Renal cortical epithelial cell (primary cell): ENCODE measurements at places on chromosomes 3 and 15.

GRCh38 chr15:29270976-29271375 lies 1.4 kb upstream of the NSMCE3 start:
- DNase-seq, result no peak

DNA sequence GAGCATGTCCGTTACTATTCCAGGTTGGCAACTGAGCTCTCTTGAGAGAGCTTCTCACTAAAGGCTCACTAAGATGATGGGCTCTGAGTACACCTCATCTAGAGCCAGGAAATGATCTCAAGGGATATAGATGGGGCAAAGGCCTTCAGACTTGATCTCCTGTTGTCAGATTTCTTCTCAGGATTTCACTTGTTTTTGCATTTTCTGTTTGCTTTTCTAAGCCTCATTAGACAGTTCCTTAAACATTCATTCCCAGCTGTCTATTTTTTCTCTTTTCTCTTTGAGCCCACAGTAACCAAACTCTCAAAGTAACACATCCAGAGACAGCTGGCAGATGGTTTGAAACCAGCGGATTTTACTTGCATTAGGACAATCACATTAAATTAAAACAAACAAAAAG lies 28.4 kb upstream of the ARL8B start:
- no peak for DNase-seq

DNA sequence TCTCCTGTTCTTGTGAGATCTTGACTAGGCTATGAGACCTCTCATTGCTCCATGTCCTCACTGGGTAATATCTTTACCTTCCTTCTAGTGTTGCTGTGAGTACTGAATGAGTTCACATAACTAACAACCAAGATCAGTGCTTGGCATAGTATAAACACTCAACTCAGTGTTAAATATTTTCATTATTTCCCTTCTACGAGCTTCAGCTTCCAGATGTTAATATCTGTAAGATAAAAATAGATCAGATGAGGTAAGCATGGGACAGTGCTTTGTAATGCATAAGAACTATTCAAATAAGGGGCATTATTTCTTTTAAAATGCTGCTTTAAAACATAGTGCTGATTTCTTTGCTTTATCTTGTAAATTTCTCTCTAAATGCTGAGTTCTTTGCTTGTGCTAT lies 130.8 kb downstream of the DIPK2A start:
- no peak for DNase-seq

DNA sequence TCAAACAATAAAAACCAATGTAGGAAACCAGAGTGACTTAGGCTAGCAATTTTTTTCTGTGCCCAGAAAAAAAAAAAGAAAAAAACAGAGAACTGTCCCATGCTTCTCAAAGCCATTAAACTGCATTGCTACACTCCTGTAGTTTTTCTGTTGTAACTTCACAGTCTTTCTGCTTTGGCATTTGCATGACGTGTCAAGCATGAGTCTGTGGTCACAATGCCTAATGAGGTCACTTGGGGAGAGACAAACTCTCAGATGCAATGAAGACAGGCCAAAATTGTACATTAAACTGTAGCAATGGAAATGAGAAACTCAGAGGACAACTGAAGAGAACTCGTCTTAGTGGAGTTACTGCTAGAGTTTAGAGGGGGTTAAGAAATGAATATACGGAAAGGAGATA lies 30.8 kb downstream of the CCDC80 start:
- DNase-seq, result peak; percentile 73

DNA sequence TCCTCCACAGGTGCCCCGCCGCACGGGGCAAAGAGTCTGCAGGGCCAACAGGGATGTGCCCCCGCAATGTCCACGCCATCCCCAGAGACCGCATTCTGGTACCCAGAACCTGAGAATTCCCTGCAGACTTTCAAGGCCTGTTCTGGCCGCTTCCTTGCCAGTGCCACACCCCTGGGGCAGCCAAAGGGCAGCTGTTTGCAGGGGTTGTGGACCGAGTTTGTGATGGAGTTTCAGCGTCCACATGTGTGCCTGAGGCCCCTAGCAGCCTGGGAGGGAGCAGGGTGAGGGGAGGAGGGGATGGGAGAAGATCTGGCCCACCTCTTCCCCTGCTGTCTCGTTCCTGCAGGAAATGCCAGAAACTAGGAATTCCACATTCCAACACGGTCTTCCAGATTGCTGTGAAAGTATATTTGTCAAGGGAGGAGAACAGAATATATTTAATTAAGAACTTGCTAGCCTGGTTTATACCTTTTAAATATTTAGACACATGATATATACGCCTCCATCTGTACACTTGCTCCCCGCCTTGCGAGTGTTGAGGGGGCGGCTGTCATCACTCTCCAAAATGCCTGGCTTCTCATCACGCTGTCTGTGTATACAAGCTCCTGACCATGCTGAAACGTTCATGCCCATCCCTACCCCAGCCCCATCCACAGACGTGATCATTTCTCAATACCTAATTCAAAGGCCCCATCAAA lies 31.1 kb upstream of the RASA2 start:
- DNase-seq, result no peak

GRCh38 chr15:67025719-67026609 lies 39.4 kb upstream of the SMAD3 start:
- DNase-seq, result peak; percentile 77

- DNase-seq, result no peak
These were observed 167.8 kb upstream of the IQSEC1 start for GRCh38 chr3:13240928-13241618.

GRCh38 chr15:51062736-51063135 lies 32.0 kb downstream of the TNFAIP8L3 start:
- DNase-seq, result no peak

DNA sequence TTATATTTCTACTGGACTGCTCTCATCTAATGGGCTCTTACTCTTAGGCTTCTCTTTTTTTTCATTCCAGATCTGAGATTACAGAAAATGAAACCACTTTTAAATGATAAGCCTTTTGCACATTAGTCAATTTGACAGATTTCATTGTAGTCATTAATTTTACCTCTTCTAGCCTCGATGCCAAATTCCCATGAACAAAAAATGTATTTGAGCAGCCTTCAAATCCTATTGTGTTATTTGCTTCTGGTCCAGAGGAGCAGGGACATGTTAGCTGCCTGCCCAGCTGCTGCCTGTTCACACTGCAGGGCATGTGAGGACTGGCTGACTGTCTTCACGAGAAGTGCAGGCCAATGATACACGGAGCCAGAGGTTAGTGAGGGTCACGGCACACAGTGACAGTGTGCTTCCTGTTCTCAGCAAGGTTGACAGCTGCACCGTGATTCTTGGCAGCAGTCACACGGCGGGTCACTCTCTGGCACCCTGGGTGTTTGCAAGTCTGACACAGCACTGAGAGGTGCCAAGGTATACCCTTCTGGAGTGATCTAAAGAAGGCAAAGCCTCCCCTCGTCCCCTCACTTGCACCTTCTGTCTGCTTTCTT lies 40.8 kb downstream of the KAT2B start:
- peak; percentile 15 for DNase-seq

DNA sequence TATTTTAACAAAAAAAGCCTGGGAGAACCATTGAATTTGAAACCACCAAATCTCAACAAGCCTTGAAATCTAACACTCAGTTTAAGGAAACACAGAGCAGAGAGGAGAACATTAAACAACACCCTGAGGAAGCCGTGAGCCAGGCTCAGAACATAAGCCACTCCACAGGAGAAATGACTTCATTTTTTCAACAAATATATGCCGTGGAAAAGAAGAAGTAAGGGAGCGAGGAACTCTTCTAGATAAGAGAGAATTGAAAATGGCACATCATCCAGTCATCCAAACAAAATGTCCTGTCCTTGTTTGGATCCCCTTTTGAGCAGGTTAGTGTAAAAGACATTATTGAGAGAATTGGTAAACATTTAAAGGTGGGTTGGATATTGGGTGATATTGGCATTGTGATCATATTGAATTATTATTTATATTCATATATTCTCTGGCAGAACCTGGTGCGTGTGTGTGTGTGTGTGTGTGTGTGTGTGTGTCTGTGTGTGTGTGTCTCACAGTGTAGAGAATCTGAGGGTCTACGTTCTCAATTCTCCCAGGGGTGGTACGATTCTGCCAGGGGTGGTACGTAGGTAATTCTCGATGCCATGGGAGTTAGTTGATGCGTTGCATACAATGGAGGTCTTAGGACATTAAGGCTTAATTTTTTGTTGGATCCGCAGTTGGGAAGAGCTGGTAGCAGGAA lies 94.4 kb downstream of the ST6GAL1 start:
- no peak for DNase-seq

GRCh38 chr3:144521131-144521530 lies 549.5 kb downstream of the DIPK2A start:
- no peak for DNase-seq

- no peak for DNase-seq
These were observed 35.1 kb upstream of the NANOGP8 start for GRCh38 chr15:35120173-35120572.

- no peak for DNase-seq
These were observed 7.2 kb downstream of the SPG11 start for GRCh38 chr15:44656298-44656697.

DNA sequence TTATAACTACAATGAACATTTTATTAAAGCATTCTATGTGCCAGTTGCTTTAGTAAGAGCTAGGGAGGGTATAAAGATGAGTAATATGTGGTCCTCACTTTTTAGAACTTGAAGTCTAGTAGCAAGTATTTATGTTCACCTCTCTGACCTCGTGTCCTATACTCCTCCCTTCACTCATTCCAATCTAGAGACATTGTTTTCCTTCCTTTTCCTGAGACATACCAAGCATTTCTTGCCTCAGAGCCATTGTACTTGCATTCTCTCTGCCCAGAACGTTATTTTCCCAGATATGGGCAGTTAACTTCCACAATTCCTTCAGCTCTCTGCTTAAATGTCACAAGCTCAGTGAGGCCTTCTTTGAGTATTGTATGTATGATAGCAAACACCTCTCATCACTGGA lies 408.6 kb downstream of the PDCD6IP start:
- peak; percentile 90 for DNase-seq

DNA sequence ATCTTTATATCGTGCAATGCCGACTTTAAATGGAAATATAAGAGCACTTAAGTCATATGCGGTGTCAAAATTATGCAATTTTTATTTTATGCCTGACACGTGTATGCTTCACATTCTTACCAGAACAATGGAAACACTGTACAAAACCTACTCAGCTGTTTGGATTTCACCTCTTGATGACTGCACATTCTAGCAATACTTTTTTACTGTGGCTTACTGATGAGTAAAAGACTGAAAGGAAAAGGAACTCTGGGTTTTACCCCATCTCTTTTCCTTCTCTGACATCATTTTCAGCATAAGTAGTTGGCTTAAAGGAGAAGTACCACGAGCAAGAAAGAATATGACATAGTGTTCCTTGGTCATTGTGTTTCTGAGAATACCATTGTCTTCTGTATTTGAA lies 142.8 kb downstream of the POLR2M start:
- no peak for DNase-seq

DNA sequence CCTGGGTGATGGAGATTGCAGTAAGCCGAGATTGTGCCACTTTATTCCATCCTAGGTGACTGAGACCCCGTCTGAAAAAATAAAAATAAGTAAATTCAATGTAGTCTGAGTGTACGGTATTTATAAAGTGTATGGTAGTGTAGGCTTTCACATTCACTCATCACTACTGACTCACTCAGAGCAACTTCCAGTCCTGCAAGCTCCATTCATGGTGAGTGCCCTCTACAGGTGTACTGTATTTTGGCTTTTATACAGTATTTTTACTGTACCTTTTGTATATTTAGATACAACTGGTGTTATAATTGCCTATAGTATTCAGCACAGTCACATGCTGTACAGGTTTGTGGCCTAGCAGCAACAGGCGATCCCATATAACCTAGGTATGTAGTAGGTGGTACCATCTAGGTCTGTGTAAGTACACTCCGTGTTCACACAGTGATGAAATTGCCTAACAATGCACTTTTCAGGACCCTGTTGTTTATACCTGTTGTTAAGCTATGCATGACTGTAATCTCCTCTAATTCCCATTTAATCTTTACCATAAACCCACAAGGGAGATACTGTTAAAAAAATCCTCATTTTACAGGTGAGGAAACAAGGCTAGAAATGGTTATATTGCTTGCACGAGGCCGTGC lies 19.3 kb downstream of the CACNA1D start:
- peak; percentile 45 for DNase-seq

DNA sequence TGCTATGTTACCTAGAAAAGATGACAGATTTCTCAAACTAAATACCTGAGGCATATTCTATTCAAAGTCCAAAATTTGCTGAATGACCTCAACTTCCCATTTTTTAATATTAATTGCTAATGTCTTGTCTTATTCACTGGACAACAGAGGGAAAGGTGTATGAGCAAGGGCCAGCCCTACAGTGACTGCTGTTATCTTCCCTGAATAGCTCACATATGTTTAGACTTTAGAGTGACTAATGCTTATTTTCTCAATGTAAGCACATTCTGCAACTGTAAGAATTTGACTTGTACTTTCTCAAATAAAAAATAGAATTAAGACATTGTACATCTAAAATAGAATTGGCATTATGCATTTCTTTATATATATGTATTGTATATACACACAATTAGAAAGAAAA lies 26.5 kb upstream of the AADACL2 start:
- DNase-seq, result no peak

DNA sequence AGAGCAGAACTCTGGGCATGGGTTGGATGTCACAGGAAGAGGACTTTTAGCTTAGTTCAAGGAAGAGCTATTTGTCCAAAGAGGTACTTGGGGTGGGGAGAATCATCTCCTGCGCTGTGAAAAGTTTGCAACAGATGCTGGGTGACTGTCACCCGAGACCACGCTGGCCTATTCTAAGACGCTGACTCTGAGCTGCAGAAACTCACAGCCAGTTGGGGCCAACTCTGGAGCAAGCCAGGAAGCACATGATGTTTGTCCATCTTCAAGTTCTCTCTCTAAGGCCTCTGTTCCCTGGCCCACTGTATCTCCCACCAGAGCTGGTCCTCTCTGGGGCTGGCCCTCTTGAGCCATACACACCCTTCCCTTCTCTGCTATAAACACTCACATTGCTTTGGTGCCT lies 17.9 kb upstream of the CDCP1 start:
- no peak for DNase-seq

DNA sequence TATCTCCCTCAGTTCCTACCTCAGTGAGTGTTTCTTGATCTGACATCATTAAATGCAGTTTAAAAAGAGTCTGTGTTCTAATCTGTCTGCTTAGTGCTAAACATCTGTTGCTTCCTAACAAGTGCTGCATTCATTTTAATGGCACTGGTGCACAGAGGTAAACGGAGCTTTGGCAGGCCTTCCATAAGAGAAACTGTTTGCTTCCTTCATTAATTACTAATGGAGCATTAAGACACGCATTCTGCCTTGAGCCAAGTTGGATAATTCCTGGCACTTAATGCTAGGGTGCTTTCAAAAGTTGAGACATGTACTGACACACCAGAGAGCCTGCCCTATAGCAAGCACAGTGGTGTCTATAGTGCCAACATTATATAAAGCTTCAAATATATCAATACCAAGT lies 34.7 kb downstream of the SCG5 start:
- DNase-seq, result peak; percentile 41

GRCh38 chr3:28028554-28028953 lies 212.9 kb upstream of the CMC1 start:
- no peak for DNase-seq

DNA sequence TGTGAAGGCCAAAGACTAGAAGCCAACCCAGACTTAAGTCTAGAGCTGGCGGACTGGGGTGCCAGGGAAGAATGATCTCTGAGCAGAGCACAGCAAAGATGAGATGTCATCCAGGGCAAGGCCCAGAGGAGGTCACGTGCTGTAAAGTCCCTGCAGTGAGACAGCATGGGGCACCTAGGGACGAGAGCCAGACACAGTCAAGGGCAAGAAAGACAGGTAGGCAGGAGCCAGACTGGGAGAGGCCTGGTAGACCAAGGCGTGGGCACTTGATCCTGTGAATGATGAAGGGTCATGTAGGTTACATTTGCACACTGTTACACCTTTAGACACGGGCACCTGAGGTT lies 379.7 kb upstream of the PROK2 start:
- no peak for DNase-seq
